ENCODE measurements at places on chromosomes 4 and X. TPM values are rescaled to one million over a fixed set of nuclear protein-coding genes. Genes with fewer than 3 reads are reported as not detected.

GRCh38 chr4:98399915-98400314, 138.7 kb downstream of the RAP1GDS1 start:
- H3K36me3 ChIP-seq: peaks cover 3% of the 10 kb centered on the region
- H3K4me3 ChIP-seq: no peak overlapping the region
- no peak for DNase-seq
- H3K4me1 ChIP-seq: no peaks in the 10 kb centered on the region

GRCh38 chrX:54695231-54695630, 102.8 kb downstream of the ITIH6 start:
- H3K4me3 ChIP-seq: no peak overlapping the region
- no peak for DNase-seq
- H3K27me3 ChIP-seq: no peaks in the 10 kb centered on the region

DNA sequence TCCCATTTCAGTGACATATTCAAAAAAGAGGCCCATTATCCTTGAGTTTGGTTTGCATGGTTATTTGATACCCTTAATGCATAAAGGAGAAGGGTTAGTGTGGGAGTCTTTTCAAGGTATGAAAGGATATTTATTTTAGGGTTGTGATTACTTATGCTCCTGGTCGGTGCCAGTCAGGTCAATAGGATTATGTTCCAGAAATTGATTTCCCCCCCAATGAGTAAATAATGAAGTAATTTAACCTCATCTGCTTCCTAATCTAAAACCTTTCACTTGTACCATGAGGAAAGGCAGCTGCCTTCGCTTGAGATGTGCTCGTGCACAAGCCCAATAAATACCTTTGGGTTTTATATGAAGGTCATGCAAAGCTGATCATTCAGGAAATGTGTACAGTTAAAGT, 55.0 kb upstream of the NR0B1 start:
- no peak overlapping the region for H3K27ac ChIP-seq
- DNase-seq: no peak
- H3K4me3 ChIP-seq: no peak overlapping the region

EDA gene
- not detected for total RNA-seq

GRCh38 chr4:164441109-164441508, 312.8 kb upstream of the SMIM31 start:
- no peak overlapping the region for H3K27ac ChIP-seq
- no peaks in the 10 kb centered on the region for H3K27me3 ChIP-seq
- DNase-seq: no peak

IDUA gene
- 2.4 TPM for total RNA-seq

Measured in SJSA1 (cell line).